ENCODE measurements at places on chromosomes 12 and 14.

GRCh38 chr12:13066014-13066413, 21.8 kb downstream of the FAM234B start:
- DNase-seq: no peak

GRCh38 chr14:84579292-84579691, 950.7 kb upstream of the FLRT2 start:
- DNase-seq: no peak

- no peak for DNase-seq
These were observed 67.8 kb downstream of the NTF3 start for GRCh38 chr12:5499566-5500330.

DNA sequence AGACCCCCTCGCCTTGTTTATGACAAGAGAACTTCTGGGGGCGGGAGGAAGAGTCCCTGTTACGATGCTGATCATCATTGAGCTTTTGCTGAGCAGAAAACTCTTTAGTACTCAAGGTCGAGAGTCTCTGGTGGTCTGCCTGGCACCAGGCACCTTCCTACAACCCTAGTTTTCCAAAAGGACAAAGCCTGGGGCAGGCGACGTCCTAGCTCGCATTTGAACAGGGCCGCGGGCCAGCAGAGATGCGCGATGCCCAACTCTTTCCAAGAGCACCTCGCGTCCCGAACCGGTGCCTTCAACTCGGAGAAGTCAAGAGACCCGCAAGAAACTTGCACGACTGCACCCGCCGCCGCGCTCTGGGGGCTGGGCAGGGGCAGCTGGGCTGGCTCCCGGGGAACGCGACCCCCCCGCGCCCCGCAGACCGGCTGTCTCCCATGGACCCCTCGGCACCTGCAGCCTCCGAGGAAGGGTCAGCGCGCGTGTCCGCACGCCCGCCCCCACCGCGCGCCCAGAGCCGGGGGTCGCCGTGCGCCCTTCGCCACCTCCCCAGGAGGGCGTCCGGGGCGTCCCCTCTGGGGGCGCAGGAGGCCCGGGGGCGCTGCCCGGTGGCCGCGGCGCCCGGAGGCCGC, 377 bp upstream of the BCL7A start:
- no peak for DNase-seq

DNA sequence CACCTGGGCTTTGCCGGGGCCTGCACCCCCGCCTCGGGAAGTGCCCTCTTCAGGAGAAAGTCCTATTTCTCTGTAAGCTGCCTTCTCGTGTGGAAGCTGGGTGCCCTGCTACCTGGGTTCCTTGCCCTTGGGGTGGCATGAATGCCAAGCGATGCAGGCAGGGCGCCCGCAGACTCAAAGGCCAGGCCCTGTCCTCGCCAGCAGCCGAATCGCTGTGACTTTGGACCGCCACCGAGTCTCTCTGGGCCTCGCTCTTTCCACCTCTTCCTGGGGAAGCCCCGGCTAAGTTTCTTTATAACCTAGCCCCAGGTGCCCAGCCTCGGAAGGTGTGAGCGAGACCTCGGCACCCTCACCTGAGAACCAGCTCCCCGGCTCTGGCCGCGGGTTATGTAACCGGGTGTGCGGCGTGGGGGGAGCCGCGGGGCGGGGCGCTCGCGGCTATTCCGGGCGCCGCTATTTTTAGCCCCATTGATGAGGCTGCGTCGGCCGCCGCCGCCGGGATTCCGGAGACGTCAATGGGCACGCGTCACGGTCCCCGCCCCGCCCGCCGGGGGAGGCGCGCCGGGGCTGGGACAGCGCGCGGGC, 14.6 kb upstream of the NR4A1 start:
- no peak for DNase-seq

DNA sequence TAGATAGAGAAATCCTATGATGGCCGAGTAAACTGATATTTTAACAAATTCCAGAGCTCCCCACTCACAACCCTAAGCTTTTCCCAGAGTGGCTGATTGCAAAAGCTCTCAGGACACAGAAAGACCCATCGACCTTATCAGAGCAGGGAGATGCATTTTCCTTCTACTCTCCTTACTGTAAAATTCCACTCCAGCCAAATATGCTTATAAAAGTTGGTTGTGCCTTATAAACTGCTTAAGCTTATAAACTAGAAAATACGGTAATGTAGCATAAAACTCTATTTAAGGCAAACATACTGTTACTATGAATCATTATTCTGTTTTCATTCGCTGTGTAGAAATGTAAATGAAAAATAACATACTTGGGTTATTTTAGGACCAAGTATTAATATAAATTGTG, 41.6 kb upstream of the TRHDE start:
- DNase-seq: no peak

DNA sequence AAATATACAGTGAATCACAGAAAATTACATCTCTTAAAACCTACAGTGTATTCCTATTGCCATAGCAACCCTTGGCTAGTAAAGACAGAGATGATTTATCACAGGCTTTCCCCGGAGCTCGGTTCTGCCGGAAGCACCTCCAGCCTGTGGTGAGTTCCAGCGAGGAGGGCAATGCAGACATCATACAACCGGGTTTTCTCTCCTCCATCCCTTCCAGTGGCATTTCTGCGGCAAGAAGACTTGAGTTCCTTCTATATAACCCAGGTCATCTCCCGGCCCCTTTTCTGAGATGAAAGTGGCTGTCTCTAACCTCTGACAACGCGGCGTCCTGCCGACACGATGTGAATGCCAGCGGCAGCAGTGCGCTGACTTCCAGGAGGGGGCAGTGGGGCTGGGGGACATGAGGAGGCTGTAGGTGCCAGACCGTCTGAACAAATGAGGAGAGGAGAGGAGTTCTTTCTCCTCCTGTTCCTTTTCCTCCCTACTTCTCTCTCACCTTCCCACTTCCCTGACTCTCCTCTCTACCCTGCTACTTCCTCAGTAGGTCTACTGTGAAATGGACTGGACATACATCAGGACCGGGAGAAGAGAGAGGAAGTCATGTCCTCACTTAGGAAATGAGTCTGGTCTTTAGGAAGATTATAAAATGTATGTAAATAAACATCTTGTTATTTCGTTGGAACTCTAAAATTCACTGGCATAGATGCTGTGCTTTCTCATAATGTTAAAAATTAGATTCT, 68.6 kb upstream of the MAX start:
- DNase-seq: no peak

DNA sequence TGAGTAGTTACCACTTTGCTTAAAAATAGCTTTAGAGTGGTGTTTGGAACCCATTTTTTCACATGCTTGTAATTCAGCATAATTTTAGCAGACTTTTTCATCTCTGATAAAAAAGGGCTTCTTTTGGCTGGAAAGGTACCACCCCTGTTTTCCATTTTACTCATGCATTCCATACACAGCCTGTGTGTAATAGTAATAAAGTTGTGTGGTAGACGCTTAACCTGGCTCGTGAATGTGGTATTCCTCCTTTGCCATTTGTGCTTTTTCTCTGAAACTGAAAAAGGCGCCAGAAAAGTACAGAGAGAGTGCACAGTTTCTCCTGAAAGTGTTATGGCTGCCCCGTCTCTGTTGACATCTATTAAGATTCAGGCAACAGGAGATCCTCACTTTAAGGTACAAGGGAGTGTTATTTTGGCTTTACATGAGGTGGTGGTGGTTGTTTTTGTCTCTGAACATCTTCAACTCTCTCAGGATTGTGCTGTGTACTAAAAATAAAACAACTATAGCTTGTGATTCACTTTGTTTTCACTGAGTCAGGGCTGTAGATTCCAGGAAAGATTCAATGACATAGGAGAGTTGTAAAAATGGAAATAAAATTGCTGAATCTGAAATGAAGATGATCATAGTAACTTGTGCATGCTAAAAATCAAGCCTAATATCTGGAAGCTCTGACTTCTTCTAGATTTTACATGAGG, 45.6 kb upstream of the MIS18BP1 start:
- no peak for DNase-seq

GRCh38 chr14:65412856-65413738, 567 bp downstream of the FUT8 start:
- no peak for DNase-seq

DNA sequence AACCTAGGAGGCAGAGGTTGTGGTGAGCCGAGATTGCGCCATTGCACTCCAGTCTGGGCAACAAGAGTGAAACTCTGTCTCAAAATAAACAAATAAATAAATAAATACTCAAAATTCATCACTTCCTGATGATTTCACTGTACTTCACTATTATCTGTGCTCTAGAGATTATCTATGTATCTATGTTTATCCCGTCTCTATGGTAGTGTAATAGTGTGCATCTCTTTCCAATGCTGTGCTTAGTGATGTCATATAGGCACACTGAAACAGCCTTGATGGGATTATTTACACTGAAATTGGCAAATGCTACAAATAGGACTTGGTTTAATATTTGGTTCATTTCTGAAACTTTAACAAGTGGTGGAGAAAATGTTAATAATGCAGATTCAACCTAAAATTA, 6.5 kb downstream of the CAPS2 start:
- DNase-seq: no peak

- no peak for DNase-seq
These were observed 173.6 kb upstream of the EEA1 start for GRCh38 chr12:93102744-93103143.

DNA sequence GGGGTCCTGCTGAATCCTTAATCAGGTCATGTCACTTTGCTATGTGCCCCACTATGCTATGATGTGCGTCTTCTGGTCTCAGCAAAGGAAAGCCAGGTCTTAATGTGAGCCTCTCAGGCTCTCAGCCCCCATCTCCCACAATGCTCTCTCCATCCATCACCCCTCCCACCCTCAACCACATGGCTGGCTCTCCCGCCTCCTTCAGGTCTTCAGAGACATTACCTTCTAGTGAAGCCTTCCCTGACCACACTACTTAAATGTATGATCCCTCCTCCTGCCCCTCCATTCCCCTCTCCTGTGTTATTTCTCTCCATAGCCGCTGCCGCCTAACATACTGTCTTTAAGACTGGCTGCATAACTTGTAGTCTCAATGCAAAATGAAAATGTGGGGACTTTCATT, 50.5 kb downstream of the KRT80 start:
- DNase-seq: no peak

GRCh38 chr14:105076296-105076804, 11.1 kb upstream of the GPR132 start:
- no peak for DNase-seq

GRCh38 chr12:103085541-103085940, 128.1 kb downstream of the ASCL1 start:
- DNase-seq: no peak

- no peak for DNase-seq
These were observed 26.7 kb downstream of the GALNT9 start for GRCh38 chr12:132302466-132303358.

DNA sequence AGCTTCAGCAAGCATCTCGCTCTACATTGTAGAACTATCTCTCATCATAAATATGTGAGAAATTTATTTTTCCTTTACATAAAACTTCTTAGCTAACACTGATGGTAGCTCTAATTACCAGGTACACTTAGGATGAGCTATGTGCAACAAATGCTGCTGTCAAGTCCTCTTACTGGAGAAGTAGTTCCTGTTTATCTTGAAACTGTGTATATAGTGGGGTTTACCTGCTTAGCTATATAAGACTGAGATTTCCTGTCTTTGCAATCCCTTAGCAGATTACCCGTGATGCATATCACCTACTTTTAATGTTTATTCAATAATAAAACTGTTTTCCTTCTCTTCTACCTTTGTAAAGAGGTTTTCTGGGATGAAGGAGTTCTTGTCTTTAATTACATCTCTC, 98.0 kb upstream of the USP15 start:
- DNase-seq: no peak

- DNase-seq: no peak
These were observed 17.1 kb downstream of the SMCO2 start for GRCh38 chr12:27463511-27464219.

DNA sequence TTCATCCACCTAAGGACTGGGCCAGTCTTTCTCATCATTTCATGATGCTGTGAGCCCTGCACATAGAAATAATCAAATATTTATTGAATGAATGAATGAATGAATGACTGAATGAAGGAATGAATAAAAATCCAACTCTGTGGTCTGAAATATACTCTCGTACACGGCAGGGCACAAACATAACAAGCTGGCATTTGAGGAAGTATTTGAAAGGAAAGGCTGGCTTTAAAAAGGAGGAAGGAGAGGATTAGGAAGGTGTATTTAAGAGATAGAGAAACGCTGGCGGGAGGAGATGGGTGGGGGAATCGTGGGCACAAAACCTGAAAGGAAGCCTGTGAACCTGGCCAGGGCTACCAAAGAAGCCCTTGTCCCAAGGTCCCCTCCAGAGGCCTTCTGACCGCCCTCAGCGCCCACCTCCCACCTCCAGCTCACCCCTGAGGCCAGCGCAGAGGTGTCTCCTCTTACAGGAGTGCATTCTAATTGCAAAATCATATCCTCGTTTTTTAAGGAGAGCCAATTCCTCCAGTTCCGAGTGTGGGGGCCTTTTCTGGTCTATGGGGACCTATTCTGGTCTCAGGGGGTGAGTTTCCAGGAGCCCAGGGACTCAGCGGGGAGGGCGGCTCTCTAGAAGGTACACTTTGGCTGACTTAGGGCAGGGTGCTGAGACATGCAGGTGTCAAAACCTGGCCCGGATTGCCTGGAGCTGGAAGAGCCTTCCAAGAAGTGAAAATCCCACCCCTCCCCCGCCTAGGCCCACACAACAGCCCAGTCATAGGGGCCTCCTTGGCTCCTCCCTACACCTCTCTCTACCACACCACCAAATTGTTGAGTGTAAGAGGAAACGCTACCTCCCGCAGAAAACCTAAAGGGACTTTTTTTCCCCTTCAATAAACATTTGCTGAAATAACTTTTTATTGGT, 8.7 kb upstream of the JDP2 start:
- no peak for DNase-seq

DNA sequence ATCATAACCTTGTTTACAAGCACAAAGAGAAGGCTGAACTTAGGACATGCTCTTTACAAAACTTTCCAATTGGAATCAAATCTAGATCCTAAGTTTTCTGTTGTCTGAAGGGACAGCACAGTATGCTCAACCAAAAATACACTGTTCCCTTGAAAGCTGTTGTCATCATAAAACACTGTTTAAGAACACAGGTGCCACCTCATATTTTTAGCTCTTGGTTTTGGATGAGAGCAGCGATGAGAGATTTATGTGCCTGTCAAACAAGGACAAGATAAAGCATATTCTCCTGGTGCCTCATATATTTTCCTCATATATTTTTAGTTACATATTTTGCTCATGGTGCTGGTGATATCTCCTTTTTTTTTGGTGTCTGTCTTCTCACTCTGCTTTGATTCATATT, 788.4 kb downstream of the AACS start:
- DNase-seq: no peak

GRCh38 chr12:132648616-132649225, 30.1 kb downstream of the P2RX2 start:
- no peak for DNase-seq

DNA sequence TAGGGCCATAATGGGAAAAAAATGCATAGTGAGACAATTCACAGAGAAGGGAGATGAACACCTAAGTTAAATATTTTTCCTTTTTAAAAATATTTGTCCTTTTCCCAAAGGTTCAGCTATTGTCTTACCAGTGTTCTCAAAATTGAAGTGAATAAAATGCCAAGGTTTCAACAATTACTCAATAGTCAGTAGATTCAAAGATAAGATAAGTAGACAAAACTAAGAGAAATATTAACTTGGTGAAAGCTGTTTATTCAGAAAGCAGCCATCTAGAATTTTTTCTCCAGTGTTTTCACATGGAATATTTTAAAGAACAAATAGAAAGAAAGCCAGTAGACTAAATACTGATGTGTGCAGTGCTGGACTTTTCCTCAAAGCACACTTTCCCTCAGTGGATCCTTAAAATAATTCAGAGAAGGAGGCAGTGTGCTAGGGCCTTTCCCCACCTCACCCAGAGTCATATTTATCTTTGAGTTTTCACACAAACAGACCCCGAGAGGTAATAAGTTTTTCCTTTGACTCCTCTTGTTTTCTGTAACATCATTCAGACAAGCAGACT, 144.5 kb upstream of the PLEKHG7 start:
- no peak for DNase-seq

- no peak for DNase-seq
These were observed 884 bp downstream of the CAPRIN2 start for GRCh38 chr12:30753751-30754382.
